Diencephalon (tissue), 1 donor: ENCODE measurements at places on chromosomes 4 and X. TPM values are rescaled to one million over a fixed set of nuclear protein-coding genes. Genes with fewer than 3 reads are reported as not detected.

The GLA gene
- 12.2 TPM for total RNA-seq

The CTAG1A gene
- not detected for total RNA-seq

The GNRHR gene
- total RNA-seq = 0.23 TPM

The TRIM2 gene
- 749 TPM for total RNA-seq

The TLR2 gene
- total RNA-seq = 1.6 TPM

The ACE2 gene
- not detected for total RNA-seq

The NDNF gene
- total RNA-seq = 11.8 TPM

The MAGEC3 gene
- 0.23 TPM for total RNA-seq

The EPHA5 gene
- 84.4 TPM for total RNA-seq

The CNGA1 gene
- total RNA-seq = 0.46 TPM

The PPEF2 gene
- not detected for total RNA-seq

The ATP6AP2 gene
- 162 TPM for total RNA-seq

The ZDHHC9 gene
- 31.6 TPM for total RNA-seq

The MAGED4B gene
- 112 TPM for total RNA-seq

The TGIF2LX gene
- total RNA-seq = not detected

The RHOXF1 gene
- total RNA-seq = not detected

The RPA4 gene
- 1.2 TPM for total RNA-seq
